ENCODE measurements at places on chromosomes 2 and 18.

- DNase-seq: no peak
Observed at GRCh38 chr2:220226076-220226475, 598.6 kb downstream of the SLC4A3 start.

GRCh38 chr2:227696990-227697679 is 20.7 kb downstream of the SLC19A3 start:
- no peak for DNase-seq

DNA sequence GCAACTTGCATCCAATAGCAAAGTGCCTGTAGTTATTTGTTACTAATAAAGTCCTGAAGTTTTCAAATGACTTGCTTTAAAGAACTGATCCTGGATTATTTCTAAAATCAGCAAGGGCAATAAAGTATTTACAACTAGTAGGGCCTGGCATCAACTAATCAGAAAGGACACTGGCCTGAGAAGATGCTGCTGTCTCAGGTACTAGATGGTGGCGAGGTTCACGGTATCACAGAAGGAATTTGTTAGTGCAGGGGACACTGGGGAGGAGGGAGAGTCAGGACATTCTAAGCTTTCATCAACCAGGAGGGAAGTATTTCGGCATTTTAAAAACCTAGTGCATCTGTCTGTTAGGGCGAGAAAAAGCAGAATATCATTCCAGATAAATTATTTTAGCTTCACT is 440.2 kb upstream of the LYPD1 start:
- no peak for DNase-seq

DNA sequence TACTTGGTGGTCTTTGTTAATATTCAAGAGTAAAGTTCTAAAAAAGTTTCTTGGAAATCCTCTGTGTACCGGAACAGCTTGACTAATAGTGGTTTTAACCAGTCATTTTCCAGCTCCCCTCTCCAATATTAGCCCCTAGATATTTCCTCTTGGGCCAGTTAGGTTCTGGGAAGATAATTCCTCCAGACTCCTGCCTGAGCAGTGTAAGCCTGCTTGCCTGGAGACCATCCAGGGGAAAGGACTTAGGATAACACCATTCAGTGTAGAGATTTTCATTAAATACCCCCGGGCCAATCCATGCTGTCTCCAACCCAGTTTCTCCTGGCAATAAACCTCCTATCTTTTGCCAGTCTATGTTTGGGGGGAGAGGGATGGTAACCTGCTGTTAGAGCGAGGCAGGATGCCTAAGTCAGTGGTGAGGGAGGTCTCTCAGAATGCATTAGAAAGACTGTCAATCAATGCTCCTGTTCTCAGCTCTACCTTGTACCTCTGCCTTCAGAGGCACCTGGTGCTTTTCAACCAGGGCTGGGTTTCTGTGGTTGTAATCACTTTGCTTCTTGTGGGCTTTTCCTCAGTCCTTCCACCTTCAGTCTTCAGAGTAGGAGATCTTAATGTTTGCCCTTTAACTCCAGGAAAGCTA is 186.4 kb downstream of the RNF152 start:
- DNase-seq: no peak

DNA sequence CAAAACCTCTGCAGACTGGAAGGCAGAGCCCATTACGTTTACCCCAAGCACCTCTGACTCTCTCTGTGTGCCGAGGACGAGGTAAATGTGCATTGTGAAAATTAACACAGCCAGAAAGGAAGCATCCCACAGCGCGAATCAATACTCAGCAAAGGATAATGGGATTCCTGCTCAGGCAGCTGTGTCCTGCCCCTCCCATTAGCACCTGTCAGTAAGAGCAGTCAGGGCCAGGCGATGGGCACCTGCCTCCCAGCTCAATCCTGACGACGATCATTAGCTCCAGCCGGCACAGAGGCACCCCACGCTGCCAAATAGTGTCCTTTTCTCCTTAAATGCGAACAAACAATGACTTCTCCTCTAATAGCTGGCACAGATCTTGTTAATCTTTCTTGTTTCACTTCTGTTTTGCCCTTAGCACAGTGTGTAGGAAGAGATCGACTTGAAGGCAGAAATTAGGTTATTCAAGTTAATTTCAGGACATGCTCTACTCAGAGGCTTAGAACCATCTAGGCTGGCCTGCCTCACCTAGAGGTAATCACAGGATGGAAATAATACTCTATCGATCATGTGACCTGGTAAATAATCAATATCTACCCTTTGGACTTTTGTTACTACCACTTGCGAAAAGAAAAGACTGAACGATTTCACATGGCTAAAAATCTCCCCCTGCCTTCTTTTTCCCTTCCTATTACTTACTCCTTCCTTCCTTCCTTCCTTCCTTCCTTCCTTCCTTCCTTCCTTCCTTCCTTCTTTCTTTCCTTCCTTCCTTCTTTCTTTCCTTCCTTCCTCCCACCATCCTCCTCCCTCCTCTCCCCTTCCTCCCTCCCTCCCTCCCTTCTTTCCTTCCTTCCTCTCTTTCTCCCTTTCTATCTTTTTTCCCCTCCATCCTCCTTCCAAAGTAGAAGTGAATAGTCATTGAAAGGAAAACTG is 487.9 kb upstream of the ID2 start:
- no peak for DNase-seq

DNA sequence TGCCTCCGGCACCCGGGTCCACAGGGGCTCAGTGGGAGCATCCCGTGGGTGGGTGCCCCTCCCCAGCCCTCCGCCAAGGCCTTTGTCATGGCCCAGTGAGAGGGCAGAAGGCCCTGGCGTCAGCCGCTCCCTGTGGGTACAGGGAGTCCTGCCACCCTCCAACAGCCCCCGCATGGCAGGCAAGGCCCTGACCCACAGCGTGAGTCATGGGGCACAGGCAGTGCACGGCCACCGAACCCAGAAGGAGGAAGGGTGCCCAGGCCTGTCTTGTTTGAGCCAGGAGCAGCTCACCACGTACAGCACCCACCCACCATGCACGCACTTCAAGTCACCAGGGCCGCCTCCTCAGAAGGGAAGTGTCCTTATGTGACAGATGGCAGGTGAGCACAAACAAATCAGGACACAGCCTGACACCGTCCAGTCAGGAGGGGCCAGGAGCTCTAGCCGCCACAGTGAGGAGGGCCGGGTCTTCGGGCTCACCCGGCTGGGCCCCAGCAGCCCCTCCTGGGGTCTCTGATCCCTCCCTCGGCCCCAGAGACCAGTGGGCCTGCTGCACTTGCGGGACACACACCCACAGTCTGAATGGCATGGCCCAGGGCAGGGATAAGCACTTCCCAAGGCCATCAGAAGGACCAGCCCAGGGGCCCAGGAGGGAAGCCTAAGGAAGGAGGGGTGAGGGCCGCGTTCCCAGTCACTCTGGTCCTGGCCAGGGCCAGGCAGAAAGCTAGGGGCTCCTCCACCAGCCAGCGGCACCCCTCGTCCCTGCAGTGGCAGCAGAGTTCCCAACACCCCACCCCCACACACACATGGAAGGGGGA is 25.8 kb downstream of the BIN1 start:
- peak; percentile 67 for DNase-seq

DNA sequence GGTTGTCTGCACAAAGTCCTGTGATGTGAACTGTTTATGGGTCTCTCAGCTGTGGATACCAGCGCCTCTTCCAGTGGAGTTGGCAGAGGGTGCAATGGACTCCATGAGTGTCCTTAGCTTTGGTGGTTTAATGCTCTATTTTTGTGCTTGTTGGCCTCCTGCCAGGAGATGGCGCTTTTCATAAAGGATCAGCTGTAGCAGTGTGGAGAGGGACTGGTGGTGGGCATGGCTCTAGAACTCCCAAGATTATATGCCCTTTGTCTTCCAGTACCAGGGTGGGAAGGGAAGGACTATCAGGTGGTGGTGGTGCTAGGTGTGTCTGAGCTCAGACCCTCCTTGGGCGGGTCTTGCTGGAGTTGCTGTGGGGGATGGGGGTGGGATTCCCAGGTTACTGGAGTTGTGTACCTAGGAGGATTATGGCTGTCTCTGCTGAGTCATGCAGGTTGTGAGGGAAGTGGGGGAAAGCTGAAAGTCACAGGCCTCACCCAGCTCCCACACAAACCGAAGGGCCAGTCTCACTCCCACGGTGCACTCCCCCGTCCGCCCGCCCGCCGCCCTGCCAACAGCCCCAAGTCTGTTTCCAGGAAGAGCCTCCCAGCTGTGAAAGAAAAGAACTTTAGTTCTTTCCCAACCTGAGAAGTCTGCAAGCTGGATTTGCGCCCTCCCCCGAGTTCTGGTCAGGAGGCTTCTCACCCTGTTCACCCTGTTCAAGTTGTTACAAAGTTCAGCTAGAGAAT is 108.1 kb downstream of the MARCO start:
- no peak for DNase-seq

- DNase-seq: no peak
Observed at GRCh38 chr2:11875481-11875880, 129.0 kb downstream of the LPIN1 start.

DNA sequence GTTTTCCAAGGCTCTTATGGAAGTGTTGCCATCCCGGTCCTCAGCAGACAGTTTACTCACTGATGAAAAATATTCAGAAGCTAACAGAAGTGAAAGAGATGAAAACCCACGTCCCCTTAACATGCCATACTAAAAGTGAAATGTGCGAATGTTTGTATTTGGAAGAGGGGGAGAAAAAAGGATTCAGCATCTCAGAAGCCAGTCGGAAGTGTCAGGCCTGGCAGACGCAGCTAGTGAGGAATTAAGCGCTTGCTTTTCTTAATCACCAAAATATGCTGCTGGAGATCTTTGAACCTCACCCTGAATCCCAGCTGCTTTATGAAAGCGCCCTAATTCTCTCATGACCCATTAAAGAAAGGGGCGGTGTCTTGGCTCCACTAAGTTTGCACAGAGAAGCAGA is 653.7 kb downstream of the DCDC2C start:
- DNase-seq: no peak

- DNase-seq: no peak
Observed at GRCh38 chr18:37612524-37613252, 47.1 kb upstream of the CELF4 start.

DNA sequence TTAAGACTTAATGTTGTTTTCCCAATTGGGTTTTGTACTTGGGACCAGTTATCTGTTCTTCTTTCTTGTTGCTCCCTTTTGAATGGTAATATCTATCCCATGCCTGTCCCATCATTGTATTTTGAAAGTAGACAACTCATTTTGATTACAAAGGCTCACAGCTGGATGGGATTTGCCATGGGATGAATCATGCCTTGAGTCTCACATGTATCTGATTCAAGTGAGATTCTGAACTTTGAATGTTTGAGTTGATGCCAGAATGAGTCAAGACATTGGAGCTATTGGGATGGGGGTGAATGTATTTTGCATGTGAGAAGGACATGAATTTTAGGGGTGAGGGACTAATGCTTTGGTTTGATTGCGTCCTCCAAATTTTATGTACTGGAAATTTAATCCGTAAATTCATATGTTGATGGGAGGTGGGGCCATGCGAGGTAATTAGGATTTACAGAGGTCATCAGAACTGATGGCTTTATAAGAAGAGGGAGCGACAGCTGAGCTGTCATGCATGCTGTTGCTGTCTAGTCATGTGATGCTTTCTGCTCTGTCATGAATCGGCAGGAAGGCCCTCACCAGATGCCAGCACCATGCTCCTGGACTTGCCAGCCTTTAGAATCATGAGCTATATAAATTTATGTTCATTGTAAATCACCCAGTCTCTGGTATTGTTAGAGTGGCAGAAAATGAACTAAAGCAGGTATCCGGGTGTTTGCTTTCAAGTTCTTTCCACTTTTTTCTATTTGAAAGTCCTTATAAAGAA is 741.3 kb upstream of the RAB6C start:
- DNase-seq: no peak

DNA sequence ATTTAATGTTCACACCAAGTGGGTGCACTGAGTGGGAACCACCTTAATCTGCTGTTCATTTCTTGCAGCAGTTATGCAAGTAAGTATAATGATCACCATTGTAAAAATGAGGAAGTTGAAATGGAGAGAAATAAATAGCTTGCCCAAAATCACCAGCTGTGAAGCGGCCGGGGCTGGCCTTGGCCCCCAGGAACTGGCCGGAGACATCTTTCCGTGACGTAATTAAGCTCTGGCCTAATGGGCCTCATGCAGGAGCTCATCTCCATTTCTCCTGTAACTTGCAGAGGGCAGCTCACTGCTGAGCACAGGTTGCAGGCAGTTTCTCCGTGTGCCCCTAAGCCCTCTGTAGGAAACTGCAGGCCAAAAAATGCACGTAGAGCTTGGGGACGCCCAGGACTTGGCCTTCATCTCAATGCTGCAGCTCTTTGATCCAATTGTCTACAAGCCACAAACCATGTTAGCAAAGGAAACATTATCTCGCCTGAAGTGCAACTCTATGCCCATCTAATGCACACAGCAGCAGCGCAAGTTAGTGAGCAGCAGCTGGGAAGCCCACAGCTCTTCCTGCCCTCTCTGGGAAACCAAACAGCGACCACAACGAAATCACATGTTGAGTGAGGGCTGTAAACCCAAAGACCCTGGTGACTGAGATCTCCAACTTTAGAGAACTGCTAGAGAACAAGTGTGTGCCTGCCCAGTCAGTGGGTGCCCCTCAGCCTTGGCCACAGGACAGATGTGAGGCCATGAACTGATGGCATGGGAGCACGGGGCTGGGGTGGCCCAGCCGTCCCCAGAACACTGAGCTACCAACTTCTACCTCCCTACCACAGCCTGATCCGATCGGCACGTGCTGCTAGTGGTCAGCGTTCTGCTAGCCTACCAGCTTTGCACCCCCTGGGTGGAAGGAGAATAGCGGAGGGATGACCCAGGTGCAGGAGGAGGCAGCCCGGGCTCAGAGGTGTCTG is 28.8 kb downstream of the APCDD1 start:
- no peak for DNase-seq

- no peak for DNase-seq
Observed at GRCh38 chr2:159449504-159450124, 163.1 kb upstream of the WDSUB1 start.

- DNase-seq: no peak
Observed at GRCh38 chr2:108776475-108776874, 10.1 kb upstream of the CCDC138 start.

DNA sequence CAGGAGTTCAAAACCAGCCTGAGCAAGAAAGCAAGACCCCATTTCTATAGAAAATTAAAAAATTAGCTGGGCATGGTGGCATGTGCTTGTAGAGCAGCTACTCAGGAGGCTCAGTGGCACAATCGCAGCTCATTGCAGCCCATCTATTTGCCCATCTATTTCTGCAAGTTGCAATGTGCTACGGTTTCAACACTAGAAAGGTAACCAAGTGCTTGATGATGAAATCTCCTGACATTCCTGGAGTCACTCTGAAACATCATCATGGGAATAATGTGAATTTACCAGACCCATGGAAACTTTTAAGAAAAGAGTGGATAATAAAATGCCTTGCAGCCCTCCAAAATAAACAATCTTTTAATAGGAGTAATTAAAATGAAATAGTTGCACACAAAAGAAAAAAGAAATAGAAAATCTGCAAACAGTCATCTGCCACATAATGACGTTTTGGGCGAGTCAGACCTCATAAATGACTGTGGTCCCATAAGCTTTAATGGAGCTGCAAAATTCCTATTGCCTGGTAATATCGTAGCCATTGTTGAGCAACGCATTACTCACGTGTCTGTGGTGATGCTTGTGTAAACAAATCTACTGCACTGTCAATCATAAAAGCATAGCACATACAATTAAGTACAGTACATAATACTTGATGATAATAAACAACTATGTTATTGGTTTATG is 46.6 kb upstream of the AMMECR1L start:
- no peak for DNase-seq

- DNase-seq: no peak
Observed at GRCh38 chr2:2564300-2565078, 233.4 kb upstream of the MYT1L start.
